ENCODE measurements at places on chromosomes 7 and 10.

DNA sequence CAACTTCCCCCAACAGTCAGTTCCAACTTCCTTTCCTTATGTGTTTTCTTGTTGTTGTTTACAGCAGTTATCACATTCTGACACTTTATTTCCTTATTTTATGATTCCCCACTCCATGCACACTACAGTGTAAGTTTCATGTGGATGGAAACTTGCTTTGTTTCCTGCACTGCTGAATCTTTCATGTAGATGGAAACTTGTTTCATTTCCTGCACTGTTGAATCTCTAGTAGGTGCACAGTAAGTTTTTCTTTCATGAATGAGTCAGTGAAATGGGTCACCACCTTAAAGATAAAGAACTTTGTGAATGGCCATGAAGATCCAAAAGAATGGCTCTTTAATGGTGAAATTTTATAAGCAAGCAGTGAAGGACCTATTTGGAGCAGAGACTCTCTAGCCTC, 61.4 kb downstream of the SHOC2 start:
- no peak overlapping the region for H3K27ac ChIP-seq
- no peaks in the 10 kb centered on the region for H3K36me3 ChIP-seq
- no peaks in the 10 kb centered on the region for H3K27me3 ChIP-seq
- peaks cover 13% of the 10 kb centered on the region for H3K4me1 ChIP-seq
- no peak for DNase-seq
- H3K4me3 ChIP-seq = no peak overlapping the region

DNA sequence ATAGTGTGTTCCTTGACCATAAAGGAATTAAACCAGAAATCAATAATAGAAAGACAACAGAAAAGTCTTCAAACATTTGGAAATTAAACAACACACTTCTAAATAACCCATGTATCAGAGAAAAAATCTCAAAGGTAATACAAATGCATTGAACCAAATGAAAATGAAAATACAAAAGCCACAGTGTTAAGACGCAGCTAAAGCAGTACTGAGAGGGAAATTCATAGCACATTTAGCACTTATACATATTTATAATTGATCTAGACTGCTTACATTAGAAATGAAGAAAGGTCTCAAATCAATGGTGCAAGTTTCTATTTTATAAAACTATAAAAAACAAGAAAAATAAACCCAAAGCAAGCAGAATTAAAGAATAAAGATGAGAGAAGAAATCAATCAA, 306.1 kb downstream of the ADARB2 start:
- no peaks in the 10 kb centered on the region for H3K36me3 ChIP-seq
- H3K4me1 ChIP-seq = no peaks in the 10 kb centered on the region
- no peaks in the 10 kb centered on the region for H3K27me3 ChIP-seq
- no peak overlapping the region for H3K4me3 ChIP-seq

- DNase-seq = no peak
- H3K4me3 ChIP-seq = no peak overlapping the region
- no peaks in the 10 kb centered on the region for H3K27me3 ChIP-seq
Observed at GRCh38 chr7:105256761-105257231, 131.9 kb downstream of the SRPK2 start.

DNA sequence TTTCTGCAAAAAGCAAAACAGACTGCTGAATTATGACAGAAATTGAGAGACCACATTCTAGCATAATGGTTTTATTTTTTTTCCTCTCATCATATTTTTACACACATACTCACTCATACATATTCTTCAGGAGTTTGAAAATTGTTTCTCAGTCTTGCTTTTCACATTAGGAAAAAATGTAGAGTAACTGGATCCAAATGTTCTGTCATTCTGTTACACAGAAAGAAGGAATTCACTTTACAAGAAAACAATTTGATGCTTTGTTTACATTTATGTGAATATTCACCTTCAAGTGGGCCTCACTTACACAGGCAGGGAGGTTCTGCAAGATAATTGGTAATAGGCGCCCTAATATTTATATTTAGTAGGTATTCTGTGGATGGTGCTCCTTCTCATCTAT, 82.0 kb downstream of the ARL4A start:
- peaks cover 20% of the 10 kb centered on the region for H3K4me1 ChIP-seq
- no peak overlapping the region for H3K4me3 ChIP-seq
- H3K27me3 ChIP-seq = no peaks in the 10 kb centered on the region
- H3K27ac ChIP-seq = no peak overlapping the region
- no peaks in the 10 kb centered on the region for H3K36me3 ChIP-seq

DNA sequence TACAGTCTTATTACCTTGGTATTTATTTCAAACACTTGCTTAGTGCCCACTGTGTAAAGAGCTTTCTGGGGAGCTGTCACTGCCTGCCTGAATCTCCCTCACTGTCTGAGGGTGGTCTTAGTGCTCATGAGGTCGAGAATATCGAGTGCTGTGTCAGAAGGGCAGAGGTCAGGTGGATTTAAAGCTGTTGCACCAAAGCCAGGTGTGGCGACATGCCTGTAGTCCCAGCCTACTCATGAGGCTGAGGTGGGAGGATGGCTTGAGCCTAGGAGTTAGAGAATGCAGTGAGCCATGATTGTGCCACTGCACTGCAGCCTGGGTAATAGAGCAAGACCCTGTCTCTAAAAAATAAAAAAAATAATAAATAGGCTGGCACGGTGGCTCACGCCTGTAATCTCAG, 20.9 kb downstream of the CCM2 start:
- H3K36me3 ChIP-seq = no peaks in the 10 kb centered on the region
- H3K4me1 ChIP-seq = peaks cover 9% of the 10 kb centered on the region
- H3K4me3 ChIP-seq = no peak overlapping the region
- no peak overlapping the region for H3K27ac ChIP-seq
- no peaks in the 10 kb centered on the region for H3K27me3 ChIP-seq

- no peak for DNase-seq
- no peaks in the 10 kb centered on the region for H3K4me1 ChIP-seq
- no peaks in the 10 kb centered on the region for H3K27me3 ChIP-seq
- no peaks in the 10 kb centered on the region for H3K36me3 ChIP-seq
- no peak overlapping the region for H3K4me3 ChIP-seq
Observed at GRCh38 chr7:66824041-66824440, 83.5 kb downstream of the RABGEF1 start.

- no peak for DNase-seq
- no peak overlapping the region for H3K4me3 ChIP-seq
- peak overlapping the region; percentile 52 for H3K27ac ChIP-seq
- peaks cover 4% of the 10 kb centered on the region for H3K27me3 ChIP-seq
Observed at GRCh38 chr7:55024776-55025175, 6.0 kb downstream of the EGFR start.

GRCh38 chr7:137895301-137896221, 48.8 kb upstream of the DGKI start:
- no peak for DNase-seq
- no peak overlapping the region for H3K4me3 ChIP-seq
- H3K4me1 ChIP-seq = peaks cover 31% of the 10 kb centered on the region
- H3K27me3 ChIP-seq = no peaks in the 10 kb centered on the region
- no peak overlapping the region for H3K27ac ChIP-seq
- H3K36me3 ChIP-seq = no peaks in the 10 kb centered on the region

DNA sequence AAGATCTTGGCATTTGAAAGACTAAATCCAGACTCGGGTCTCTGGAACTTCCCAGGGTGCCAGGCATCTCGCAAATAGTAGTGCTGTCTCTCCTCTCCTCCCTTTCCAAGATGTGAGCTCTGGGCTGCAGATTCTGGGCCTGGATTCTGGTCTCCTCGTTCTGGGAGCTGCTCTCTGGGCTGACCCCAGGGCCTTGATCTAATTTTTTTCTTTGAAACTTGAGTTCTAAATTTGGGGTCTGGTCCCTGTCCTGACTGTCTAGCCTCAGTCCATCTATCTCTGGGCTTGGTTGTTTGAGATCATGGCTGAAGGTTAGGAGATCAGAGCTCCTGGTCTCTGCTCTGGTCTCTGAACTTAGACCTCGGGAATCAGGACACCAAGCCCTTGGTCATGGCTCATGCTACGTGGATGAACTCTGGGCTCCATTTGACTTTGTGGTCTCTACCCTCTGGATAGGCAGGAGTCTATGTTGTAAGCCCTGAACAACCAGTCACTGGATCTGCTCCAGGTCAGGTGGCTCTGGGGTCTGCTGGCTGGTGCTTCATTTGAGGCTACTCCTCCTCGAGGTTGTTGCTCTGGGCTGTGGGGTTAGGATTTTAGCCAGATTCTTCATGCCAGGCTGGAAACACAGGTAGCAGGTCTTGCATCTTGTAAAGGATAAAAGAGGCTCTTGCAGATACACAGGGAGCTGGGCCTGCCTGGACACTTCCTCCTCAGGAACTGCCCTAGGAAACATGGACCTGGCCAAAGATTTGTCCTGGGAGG, 8.0 kb upstream of the MBL2 start:
- no peaks in the 10 kb centered on the region for H3K36me3 ChIP-seq
- no peak overlapping the region for H3K4me3 ChIP-seq
- no peaks in the 10 kb centered on the region for H3K4me1 ChIP-seq
- H3K27ac ChIP-seq = no peak overlapping the region

- H3K27ac ChIP-seq = no peak overlapping the region
- H3K27me3 ChIP-seq = no peaks in the 10 kb centered on the region
- H3K4me3 ChIP-seq = no peak overlapping the region
- H3K36me3 ChIP-seq = no peaks in the 10 kb centered on the region
- peak; percentile 25 for DNase-seq
Observed at GRCh38 chr10:21372651-21373410, 152.7 kb downstream of the SKIDA1 start.

GRCh38 chr10:114654822-114655575, 3.1 kb downstream of the ABLIM1 start:
- no peaks in the 10 kb centered on the region for H3K27me3 ChIP-seq
- H3K27ac ChIP-seq = peak overlapping the region; percentile 60
- no peaks in the 10 kb centered on the region for H3K36me3 ChIP-seq
- no peak overlapping the region for H3K4me3 ChIP-seq
- H3K4me1 ChIP-seq = peaks cover 24% of the 10 kb centered on the region

GRCh38 chr10:26445411-26446031, 7.4 kb downstream of the APBB1IP start:
- no peaks in the 10 kb centered on the region for H3K36me3 ChIP-seq
- no peak overlapping the region for H3K27ac ChIP-seq
- H3K4me1 ChIP-seq = no peaks in the 10 kb centered on the region
- no peaks in the 10 kb centered on the region for H3K27me3 ChIP-seq

DNA sequence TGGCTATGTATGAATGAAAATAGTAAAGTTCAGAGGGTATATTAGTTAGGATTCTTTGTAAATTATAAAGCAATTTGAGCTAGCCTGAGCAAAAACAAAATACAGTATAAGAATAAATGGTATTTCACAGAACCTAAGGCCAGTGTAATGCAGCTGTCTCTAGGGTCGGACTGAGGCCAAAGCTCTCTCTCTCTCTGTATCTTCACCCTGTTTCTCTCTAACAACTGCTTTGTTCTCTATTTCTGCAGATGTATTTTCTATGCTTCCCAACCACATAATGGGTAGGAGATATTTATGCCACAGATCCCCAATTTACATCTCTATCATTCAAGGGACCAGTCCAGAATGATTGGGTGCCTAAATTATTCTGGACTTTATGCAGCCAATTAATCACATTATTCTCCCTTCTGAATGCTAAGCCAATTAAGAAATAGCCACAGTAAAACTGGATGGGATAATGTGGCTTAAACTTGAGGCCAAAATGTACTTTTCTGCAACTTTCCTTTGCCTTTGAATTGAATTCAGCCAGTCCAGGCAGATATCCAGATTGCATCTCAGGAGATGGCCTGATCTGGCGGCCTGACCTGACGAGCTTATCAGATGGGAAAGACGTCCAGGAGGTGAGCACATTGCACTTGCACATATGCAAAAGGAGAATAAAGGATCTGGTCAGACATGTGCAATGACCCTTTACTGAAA, 24.6 kb upstream of the IMMP2L start:
- H3K36me3 ChIP-seq = no peaks in the 10 kb centered on the region
- H3K4me1 ChIP-seq = no peaks in the 10 kb centered on the region
- no peak for DNase-seq
- H3K4me3 ChIP-seq = no peak overlapping the region
- no peaks in the 10 kb centered on the region for H3K27me3 ChIP-seq

GRCh38 chr10:59869594-59869940, 36.8 kb downstream of the CCDC6 start:
- peaks cover 29% of the 10 kb centered on the region for H3K4me1 ChIP-seq
- no peak overlapping the region for H3K4me3 ChIP-seq
- H3K27me3 ChIP-seq = no peaks in the 10 kb centered on the region
- DNase-seq = no peak

GRCh38 chr7:80869821-80870751, 48.8 kb downstream of the SEMA3C start:
- H3K4me3 ChIP-seq = no peak overlapping the region
- H3K36me3 ChIP-seq = no peaks in the 10 kb centered on the region
- peaks cover 16% of the 10 kb centered on the region for H3K4me1 ChIP-seq

GRCh38 chr7:47415318-47416212, 166.3 kb downstream of the TNS3 start:
- no peak for DNase-seq
- no peaks in the 10 kb centered on the region for H3K27me3 ChIP-seq
- no peak overlapping the region for H3K4me3 ChIP-seq
- H3K4me1 ChIP-seq = peaks cover 30% of the 10 kb centered on the region
- H3K27ac ChIP-seq = no peak overlapping the region

GRCh38 chr7:156360835-156361234, 279.7 kb upstream of the RNF32 start:
- no peaks in the 10 kb centered on the region for H3K36me3 ChIP-seq
- no peak overlapping the region for H3K27ac ChIP-seq
- DNase-seq = no peak
- H3K27me3 ChIP-seq = no peaks in the 10 kb centered on the region

DNA sequence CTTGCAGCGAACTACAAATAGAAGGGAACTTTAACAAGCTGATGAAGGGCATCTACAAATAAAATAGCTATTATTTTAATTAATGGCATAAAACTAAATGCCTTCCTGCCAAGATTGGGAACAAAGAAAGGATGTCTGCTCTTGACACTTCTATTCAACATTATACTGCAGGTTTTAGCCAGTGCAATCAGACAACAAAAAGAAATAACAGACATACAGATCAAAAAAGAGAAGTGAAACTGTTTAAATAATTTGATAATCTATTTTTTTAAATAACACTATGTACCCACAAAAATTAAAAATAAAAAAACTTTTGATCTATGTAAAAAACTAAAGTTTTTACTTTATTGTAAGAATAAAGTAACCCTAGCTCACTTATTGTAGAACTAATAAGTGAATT, 22.4 kb upstream of the TLL2 start:
- no peak overlapping the region for H3K27ac ChIP-seq
- no peak overlapping the region for H3K4me3 ChIP-seq
- DNase-seq = no peak
- no peaks in the 10 kb centered on the region for H3K36me3 ChIP-seq
